AG09309 (cell line): ENCODE measurements at places on chromosomes 3 and 15.

DNA sequence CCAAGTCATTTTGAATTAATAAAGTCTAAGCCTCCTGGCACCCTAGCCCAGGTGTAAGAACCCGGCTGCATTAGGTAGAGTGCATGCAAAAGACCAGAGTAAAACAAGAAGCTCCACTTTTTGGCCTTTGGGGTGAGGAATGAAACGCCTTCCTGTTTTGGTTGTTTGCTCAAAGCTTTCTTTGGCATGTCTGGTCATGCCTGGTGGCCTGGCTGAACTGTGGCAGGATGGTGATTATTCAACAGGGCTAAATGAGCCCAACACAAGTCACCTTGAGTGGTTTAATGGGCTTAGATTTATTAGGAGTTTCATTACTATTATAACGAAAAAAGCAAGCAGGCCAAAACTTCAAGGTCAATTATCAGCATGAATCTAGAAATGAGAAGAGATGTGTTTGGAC lies 40.9 kb upstream of the LDHAL6B start:
- no peak for DNase-seq

DNA sequence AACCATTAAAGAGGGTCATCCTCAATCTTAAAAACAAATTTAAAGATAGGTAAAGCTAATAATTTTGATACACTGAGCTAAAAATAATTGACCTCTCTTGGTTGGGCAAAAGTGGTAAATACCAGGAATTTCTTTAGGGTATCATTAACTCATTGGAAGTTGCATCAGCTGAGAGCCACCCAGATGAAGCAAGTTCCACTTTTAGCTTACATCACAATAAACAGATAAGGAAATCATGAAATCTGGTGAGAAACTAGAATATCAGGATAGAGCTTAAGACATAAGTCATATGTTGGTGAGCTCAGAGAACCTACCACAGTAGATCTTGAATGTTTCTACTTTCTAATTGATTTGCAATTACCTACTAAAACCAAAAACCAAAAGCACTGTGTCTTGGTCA lies 97.4 kb upstream of the SLC2A2 start:
- DNase-seq, result no peak

- DNase-seq, result no peak
Observed at GRCh38 chr3:195911946-195912270, 3.6 kb upstream of the TNK2 start.

- no peak for DNase-seq
Observed at GRCh38 chr3:125318167-125318865, 56.8 kb downstream of the ZNF148 start.

DNA sequence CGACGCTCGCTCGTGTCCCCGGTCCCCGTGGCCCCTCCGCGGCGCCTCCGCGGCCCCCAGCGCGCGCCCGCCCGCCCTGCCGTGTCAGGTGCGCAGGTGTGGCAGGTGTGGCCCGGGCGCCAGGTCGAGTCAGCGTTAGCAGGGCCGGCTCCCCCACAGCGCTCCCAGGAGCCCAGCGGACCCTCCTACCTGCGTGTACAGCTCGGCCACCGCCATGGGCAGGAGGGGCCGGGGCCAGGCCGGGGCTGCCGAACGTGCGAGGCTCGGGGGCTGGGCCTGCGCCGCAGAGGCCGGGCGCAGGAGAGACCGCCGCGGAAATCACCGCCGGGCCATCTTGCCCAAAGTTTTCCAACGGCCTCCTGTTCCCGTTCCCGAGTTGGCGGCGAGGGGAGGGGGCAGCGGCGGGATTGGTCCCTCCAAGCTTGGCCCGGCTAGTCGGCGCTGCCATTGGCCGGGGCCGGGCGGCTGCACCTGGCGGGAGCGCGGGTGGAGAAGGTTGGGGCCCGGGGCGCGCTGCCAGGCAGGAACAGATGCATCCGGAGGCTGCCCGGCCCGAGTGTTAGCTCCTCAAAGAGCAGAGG lies at the start of gene MYO5C:
MYO5C (minus strand) TSS at position 384 of the 581 bp plus-strand sequence; CDS start at position 216, 168 bp downstream.
- no peak for DNase-seq
